ENCODE measurements at places on chromosomes 4 and X.

DNA sequence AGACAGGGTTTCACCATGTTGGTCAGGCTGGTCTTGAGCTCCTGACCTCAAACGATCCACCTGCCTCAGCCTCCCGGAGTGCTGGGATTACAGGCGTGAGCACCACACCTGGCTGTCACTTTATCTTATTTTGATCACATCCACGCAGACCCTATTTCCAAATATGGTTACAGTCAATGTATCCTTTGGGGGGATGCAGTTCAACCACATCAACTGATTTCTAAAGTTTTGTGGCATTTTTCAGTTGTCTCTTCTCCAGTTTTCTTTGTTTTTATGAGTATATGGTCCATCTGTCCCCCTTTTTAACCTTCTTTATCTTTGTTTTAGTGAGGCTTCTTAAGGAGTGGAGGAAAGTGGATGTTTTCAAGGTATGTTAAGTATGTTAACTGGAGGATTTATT, 4.1 kb upstream of the HPF1 start:
- DNase-seq: no peak

- DNase-seq: no peak
Observed at GRCh38 chrX:20147561-20147960, 5.9 kb upstream of the EIF1AX start.

DNA sequence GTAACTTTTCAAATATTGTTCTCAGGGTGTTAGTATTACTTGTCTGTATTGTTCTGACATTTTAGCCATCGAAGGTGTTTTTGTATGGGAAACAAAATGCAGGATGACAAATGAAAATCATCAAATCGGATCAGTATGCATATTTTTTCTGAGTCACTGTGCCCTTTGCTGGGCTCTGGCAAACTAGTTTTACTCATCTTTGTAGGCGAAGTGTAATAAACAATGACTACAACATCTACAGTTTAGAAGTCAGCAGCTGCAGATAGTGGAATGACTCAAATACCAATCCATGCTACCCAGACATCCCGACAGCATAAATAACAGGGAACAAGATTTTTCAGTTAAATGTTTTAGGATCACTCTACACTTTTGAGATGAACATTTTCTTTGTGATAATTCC, 557.3 kb upstream of the TENM3 start:
- DNase-seq: no peak

DNA sequence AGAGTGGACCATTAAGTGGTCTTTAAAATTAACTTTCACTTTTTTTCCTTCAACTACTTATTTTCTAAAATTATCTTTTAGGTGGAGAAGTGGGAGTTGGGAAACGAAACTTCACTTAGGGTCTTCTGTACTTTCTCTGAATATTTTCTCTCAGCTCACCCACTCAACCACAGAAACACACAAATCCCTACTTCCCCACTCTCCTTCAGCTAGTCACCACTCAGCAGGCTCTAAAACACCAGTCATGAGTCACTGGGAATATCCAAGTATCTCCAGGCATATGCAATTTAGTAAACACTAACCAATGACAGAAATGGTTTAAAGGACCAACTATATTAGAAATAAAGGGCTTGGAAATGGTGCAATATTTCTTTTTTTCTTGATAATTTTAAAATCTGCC, 153.0 kb upstream of the RPS6KA6 start:
- DNase-seq: no peak

DNA sequence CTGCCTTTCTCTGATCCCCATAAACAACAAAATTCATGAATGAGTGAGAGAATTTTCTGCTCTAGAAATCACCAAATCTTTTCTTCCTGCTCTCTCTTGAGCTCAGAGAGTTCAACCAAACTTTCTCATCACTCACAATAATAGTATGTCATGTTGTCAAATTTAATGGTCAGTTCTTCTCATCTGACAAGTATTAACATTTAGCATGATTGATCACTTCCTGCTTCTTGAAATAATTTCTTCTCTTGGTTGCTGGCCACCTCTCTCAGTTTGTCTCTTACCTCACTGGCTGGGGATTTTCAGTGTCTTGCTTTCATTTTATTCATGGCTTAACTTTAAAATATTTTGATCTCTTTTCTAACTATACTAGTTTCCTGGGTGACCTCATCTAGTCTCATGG, 25.5 kb upstream of the FGF5 start:
- DNase-seq: no peak

- no peak for DNase-seq
Observed at GRCh38 chrX:66150163-66150562, 13.9 kb upstream of the HEPH start.

- DNase-seq: no peak
Observed at GRCh38 chrX:147565237-147565636, 346.5 kb upstream of the FMR1 start.

DNA sequence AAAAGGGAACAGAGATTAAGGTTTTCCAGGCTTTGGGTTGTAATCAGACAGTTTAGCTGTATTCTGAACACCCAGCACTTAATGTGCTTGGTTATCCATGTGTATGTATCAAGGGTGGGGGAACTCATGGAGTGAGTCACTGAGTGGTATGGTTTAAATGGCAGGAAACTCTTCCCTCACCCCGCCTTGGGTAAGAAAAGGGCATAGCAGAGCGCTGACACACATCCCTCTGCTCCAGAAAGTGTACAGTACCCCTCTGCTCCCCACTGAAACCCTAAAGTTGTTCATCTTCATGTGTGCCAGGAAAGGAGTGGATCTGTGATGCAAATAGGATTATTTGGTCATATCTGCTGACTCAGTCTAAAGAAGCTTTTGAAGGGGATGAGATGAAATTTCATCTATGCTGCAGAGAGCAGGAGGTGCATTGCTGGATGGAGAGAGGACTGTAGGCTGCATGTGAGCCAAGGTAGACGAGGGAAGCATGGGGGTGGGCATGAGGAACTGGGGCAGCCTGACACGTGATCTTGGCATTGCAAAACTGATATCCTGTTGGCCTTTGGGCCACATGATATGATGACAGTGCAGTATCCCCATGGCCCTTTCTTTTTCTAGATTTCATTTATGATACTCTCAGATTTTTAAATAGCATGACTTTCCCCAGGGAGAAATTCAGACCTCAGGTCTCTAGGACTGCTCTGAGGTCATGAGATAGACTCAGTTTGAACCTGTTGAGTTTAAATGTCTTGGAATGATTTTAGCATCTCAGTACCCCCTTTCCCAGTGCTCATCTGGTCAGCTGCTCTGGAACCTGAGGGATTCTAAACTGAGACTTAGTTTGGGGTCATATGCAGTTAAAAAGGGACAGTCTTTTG, 84.8 kb downstream of the TMEM164 start:
- DNase-seq: peak; percentile 0

- no peak for DNase-seq
Observed at GRCh38 chrX:4809571-4809970, 1096.1 kb upstream of the PRKX start.

- DNase-seq: no peak
Observed at GRCh38 chr4:48798117-48798516, 18.0 kb upstream of the FRYL start.

GRCh38 chr4:182874797-182875345, 42.3 kb downstream of the DCTD start:
- DNase-seq: no peak

DNA sequence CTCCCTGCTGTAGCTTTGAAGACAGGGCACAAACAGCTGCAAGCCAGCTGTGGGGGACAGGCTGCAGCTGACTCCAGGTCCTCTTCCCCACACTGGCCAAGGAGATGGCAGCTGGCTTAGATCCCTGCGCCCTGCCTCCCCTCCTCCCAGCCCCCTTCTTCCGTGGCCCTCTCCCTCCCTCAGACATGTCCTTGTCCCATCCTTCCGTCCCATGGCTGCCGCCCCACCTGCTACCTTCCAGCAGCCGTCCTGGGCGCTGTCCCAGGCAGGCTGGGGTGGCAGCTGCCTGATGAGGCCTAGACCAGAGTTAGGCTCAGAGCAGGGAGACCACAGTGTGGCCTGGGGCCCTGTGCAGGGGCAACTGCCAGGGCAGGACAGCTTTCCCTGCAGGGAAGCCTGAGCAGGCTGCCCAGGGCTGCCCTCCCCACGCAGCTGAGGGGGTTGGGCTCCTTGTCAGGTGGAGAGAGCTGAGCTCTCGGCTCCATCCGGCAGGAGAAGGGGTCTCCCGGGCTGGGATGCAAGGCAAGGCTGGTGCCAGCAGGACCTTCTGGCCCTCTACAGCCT, 3.3 kb upstream of the BGN start:
- no peak for DNase-seq

- DNase-seq: no peak
Observed at GRCh38 chrX:24167719-24168472, 18.4 kb downstream of the ZFX start.

DNA sequence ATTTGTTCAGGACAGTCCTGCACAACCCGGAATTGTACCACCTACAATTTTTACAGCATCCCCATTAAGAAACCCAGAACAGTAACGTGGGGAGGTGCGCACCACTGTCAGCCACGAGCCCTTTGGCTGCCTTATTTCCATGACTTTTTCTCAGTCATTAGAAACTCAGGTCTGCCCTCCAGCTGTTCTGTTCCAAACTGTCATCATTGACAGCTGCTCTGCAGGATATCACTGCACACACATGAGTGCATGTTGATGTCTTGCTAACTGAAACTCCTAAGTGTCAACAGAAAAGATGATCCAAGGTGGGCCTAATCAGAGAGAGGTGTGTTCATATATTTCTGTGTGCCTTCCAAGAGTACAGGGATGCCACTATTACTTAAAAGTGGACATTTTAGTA, 123.4 kb downstream of the PARM1 start:
- no peak for DNase-seq

GRCh38 chr4:19983072-19983471, 268.6 kb upstream of the SLIT2 start:
- DNase-seq: no peak

DNA sequence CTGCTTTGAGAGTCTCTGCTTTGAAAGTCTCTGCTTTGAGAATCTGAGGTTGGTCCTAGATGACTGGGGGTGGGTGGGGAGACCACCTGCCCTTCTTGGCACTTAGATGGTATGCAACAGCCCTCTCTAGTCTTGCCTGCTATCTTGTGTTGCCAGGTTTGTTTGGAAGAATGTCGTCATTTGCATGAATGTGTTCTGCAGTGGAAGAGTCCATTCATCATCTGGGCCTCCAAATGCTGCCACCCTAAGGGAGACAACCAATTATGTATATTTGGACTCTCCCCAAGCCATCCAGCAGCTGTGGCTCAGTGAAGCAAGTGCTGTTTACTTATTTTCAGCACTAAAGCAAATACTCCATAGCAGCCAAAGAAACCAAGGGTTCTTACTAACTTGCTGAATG, 44.6 kb upstream of the TRPC5OS start:
- no peak for DNase-seq

DNA sequence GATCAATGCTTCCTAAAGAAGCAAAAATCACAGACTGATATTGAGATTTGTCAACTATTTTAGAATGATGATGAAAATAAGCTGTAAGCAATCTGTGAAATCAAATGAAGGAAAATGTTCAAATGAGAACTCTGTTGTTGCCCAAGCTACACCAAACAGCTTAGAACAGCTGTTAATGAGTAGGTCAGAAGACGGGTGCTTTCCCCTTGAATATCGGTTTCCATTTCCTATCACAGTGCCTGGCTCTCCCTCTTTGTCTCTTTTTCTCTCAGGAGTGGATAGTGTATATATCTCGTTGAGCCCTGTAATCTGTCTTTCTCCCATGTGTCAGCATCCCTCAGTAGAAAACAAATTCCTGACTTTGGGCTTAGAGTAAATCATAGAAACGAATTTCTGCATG, 1592.9 kb upstream of the TENM3 start:
- DNase-seq: no peak

- no peak for DNase-seq
Observed at GRCh38 chr4:25180524-25181131, 20.4 kb upstream of the SEPSECS start.

DNA sequence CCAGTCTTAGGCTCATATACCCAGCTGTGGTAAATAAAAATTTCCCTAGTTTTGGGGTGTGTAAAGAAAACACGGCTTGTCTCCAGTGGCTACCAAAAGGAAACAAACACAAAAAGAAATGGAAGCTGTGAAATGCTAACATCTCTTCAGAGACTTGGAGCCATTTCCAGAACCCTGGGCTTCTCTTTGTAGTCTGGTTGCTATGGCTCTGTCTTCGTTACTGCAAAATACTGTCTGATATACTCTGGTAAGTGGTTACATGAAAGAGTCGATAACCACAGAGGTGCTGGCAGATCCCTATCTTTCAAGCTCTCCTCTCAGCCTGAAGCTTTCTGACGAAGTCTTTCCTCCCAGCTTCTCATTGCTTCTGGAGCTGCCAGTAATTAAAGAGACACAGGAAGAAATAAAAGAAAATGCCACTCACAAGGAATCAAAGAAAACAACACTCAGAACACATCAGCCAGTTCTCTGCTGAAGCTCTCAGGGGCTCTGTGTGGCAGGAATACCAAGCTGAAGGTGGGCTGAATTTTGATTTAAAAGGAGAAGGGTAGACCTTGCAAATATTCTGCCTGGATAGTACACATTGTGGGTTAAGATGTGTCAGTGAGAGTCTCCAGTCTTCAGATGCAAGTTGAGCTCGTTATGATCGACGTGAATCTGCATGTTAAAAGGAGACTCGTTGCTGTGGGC, 107.6 kb upstream of the FAM9C start:
- DNase-seq: no peak

DNA sequence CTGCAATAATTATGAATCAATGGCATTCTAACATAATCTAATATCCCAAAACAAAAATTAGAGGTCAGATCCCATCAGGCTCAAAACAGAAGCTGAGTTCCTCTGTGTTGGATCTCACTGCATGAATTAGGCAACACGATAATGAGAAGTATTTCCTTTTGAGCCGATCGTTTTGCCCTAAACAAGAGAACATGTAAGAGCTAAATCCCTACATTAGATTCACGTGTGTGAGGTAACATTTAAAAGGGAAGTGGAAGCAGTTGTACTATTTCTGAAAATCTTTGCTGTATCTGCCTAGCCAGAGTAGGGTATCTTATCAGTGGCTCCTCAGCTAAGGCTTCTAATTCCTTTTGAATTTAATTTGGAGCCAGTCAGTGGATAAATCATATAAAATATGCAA, 115.6 kb downstream of the C4orf51 start:
- no peak for DNase-seq

DNA sequence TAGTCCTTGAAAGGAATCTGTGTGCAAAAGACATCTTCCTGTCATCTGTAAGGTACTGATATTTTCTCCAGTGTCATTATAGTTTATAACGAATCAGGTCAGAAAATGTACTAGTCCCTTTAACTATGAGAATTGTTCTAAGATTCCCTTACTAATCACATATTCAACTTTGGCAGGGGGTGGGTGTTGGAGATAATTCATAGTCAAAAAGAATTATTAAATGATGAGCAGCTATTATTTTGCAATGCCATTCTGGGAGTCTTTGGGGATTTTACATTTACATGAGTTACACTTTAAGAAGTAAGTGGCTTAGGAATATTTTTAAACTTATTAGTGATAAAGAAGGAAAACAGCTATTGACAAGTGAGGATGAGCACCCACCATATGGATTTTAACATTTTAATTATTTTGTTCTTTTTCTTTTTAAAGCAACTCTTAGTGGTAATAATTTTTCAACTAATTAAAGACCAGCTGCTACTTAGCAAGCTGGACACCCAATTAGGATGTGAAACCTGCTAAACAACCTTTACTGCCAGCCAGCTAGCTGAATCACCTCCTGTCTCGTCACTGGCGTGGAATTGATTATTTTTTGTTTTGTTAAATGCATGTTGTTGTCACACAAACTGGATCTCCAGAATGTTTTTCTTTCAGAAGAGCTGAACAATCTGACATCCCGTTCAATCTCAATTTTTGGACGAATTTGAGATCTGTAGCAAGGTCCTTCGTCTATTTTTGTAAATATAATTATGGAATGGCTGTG, 219.2 kb downstream of the ARAP2 start:
- DNase-seq: no peak
